ENCODE measurements at places on chromosomes 3 and 15.
A peak's percentile ranks its signal among the peaks of the same experiment; 100 is the strongest.

GRCh38 chr3:65448120-65448519 lies 590.6 kb downstream of the MAGI1 start:
- DNase-seq: no peak

DNA sequence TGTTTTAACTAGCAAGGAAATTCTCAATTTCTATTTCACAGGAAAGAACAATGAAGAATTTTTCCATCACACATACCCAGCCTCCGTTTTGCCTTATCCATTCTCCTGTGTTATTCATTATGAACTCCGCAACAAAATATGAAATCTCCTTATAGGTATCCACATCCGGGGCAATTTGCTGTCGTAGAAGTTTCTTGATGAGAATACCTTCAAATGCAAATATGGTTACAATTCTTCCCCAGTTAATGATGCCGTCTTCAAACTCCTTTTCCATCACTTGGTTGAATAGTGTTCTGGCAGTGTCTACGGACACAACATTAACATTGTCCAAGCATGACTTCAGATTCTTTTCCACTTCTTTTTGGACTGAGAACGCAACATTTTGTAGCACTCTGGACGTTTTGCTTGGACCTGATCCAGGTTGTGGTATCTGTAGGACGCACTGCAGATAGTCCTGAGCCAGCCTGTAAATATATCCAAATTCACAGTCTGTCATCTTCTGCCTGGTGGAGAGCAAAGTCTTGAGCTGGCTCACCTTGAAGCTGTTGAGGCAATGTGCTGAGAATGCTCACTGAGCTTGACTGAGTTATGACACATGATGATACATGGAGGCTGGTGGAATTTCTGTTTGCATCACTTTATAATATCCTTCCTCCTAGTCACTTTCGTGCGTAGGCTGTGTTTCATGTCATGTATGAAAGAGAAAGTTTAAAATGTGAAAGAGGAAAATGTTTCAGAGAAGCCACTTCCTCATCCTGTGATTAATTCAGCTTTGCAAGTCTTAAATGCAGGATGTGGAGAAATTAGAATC lies at the start of gene BCL2A1:
Gene BCL2A1 (minus strand): TSS at position 573 of the 811 bp plus-strand sequence. CDS start 77 bp downstream, at position 496.
- peak; percentile 72 for DNase-seq

GRCh38 chr3:159818997-159819500 lies 169.6 kb upstream of the IL12A start:
- no peak for DNase-seq

- no peak for DNase-seq
Observed at GRCh38 chr3:182855076-182855475, 61.8 kb downstream of the ATP11B start.

DNA sequence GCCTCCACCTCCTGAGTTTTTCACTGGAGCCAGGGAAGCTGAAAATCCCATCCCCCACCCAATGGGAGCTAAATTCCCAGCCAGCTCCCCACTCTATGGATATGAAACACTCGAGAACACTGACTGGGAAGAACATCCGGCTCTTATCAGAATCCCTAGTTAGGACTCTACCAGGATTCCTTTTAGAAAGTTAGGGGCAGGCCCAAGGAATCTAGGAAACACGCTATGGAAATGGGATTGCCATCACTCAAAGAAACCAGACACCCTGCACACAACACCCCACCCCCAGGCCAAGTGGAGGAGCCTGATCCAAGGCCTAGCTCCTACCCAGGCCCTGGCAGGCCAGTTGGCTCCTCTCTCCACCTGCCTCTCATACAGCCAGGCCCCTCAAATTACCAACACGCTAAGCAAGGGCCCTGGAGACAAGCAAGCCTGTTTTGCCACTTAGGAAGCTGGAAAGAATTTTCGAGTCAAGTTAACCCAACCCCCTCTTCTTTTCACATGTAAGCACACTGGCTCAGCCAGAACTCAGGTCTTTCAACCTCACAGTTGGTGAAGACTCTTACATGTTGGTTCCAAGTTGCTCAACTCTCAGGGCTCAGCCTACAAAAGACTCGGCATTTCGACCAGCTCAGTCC lies 75.5 kb downstream of the RBPMS2 start:
- DNase-seq: no peak

- DNase-seq: peak; percentile 22
Observed at GRCh38 chr15:39631357-39631756, 50.5 kb downstream of the THBS1 start.

DNA sequence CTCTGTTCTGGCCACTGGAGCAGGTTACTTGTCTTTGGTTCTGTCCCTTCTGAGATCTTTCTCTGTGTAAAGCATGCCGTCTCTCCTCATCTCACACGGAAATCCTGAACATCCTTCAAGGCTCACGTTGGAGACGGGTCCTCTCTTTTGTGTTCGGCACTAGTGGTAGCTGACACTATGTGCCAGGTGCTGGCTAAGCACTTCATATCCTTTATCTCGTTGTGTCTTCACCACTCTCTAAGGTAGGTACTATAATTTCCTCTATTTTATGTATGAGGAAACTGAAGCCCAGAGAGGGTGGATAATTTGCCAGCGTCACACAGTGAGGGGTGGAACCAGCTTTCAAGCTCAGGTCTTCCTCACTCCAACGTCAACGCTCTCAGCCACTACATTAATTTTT lies 1.2 kb downstream of the IFT122 start:
- no peak for DNase-seq

GRCh38 chr3:33577173-33577572 lies 137.0 kb upstream of the UBP1 start:
- DNase-seq: no peak

DNA sequence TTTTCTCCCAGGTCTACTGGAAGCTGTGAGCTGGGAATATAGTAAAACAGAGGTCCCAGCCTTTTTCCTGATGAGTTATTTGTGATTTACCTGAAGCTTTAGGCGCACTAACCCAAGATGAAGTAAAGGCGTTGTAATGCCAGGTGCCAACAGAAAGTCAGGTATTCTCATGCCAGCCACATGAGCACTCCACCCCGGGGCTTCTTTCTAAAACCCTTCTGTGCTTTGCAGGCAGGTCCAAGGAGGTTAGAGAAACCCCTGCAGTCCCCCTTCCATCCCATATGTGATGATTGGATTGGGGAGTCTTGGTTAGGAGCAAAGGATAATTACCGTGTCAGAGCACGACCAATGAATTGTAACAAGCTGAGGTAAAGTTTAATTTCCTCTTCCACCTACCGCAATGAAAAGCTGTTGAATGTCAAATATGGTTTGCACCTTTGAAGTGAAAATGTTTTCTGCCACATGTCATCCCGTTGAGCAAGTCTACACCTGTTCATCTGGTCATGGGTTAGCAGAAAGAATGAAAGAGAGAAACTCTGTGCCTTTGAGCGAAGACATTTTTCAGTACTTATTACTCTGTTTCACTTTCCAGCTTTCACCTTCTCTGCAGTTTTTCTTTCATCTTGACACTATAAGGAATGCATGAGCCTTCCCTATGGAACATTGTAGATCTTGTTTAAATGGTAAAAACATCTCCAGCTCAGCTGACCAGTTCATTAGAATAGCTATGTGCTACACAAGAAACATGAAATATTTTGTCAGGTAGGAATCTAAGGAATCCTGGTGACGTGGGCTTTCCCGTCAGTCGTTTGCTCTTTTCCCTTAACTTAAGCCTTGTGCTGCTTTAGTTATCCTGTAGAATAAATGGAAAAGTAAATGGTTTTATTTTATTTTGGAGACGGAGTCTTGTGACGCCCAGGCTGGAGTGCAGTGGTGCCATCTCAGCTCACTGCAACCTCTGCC lies 204.6 kb upstream of the IL12A start:
- DNase-seq: no peak

- no peak for DNase-seq
Observed at GRCh38 chr3:110184536-110184935, 847.2 kb upstream of the DPPA4 start.

DNA sequence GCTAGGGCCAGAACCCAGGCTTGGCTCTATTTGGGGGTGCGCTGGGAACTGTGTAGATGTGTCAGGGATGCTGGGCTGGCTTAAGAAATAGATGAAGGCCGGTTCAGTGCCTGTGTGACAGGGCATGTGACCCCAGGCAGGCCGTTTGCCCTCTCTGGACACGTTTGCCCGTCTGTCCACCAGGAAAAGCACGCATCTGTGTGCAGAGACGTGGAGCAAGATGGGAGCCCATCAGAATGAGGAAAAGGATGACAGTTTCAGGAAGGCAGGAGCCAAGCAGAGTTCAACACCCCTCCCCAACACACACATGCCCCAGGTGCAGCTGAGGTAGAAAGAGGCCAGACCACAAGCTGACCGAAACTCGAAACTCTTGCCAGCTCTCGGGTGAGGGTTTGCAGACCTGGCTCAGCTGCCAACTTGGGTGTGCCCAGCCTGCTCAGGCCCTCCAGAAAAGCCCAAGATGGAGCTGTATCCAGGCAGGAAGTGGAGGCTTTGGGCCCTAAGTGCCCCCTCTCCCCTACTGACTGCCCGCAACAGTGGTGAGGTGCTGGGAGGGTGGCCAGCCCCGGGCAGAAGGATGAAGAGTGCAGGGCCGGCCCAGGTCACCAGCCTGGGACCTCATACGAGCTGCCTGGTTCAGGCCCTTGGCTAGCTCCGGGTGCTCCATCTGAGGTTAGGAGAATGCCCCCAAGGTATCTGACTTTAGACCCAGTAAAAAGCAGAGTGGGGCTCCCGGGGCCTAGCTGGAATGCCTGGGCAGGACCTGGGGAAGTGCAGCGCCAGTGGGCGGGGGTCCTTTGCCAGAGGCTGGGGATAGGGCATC lies 10.2 kb upstream of the MESP1 start:
- DNase-seq: no peak

- no peak for DNase-seq
Observed at GRCh38 chr3:101204246-101204645, 116.1 kb downstream of the IMPG2 start.

GRCh38 chr15:101252836-101253235 lies 988 bp upstream of the CHSY1 start:
- no peak for DNase-seq

DNA sequence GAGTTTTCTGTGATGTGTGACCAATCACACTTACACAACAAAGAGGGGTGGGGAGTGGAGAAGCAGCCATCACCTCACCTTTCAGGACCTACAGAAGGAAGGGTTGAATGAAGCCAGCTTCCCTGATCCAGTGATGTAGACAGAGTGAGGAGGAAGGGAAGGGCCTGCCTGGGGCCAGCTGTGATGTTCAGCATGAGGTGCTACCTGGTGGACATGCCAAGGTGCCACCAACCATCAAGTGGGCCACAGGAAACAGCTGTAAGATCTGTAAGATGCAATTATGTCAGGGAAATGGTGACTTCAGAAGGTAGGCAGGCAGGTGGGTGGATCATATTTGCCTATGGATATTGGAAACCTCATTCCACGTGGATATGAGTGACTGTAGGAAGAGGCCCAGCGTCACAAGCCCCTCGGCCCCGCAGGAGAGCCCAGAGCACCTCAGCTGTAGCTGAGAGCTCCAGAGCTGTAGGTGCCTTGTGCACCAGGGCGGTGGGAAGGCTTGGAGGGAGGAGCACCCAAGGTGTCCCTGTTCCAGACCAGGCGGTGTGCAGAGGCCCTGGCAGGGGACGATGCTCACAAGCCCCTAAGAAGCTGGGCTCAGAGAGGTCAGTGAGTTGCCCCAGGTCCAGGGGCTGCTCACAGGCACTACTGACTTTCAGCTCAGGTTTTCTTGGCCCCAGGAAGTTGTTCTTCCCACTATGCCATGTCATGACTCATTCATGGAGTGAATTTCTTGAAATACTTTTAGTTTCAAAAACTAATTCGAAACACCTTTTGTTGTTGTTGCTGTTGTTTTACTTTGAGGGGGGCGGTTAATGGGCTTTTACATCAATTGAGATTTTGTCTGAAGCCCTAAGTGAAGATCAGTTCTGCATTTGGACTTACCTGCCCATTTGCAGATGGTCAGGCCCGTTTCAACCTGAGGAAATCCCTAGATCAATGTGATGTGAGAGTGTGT lies 94.2 kb upstream of the ALDH1A3 start:
- DNase-seq: no peak

GRCh38 chr3:99534951-99535704 lies 103.3 kb upstream of the COL8A1 start:
- DNase-seq: no peak

DNA sequence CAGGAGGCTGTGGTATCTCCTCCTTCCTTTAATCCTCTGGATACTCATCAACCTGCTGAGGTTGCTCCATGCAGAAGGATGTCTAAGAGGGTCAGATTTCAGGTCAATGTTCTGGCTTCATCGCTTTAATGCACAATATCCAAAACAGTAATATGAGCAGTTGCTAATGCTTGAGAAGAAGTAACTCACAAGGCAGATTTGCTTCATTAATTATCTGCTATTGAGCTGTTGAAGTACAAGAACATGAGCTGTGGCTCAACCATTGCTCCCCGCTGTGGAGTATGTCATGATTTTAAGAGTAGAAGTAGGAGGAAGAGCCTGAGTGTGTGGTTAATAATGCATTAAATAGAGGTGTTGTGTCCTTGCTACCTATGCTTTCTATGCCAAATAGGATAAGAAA lies 1412.9 kb upstream of the ALCAM start:
- DNase-seq: no peak

GRCh38 chr3:188320757-188321156 lies 166.8 kb downstream of the LPP start:
- DNase-seq: no peak

DNA sequence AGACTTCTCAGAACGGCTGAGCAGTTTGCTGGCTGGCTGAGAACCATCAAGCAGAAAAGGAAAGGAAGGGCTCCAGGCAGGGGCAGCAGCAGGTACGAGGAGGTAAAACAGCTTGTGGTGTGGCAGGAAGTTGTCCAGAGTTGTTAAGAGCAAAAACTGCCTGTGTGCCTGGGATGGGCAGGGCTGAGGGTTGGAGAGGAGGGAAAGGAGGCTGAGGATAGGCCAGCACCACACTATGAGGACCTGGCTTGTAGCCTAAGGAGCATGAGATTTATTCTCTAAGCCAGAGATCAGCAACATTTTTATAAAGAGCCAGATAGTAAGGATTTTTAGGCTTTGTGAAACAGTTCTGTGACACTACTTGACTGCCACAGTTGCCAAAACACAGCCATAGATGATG lies 8.0 kb downstream of the IGSF10 start:
- DNase-seq: no peak

GRCh38 chr15:100206643-100207042 lies 135.1 kb downstream of the ADAMTS17 start:
- no peak for DNase-seq

DNA sequence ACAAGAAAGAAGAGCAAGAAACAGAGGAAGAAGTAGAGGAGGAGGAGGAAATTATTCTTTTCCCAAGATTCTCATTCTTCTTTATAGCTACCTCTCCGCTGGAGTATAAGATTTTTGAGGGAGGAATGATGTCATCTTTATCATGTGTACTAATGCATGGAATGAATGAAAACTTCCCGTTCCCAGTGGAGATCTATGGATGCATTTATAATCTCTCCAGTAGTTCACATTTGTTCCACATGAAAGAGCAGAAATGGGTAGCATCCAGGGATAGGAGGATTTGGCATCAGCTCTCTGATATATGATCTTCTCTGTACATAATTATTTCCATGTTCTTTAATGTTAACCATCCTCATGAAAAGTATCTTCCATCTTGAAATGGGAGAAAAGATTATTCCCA lies 244.4 kb downstream of the ADAMTSL3 start:
- DNase-seq: no peak

GRCh38 chr3:70990723-70991122 lies 592.8 kb downstream of the FOXP1 start:
- DNase-seq: no peak

Data from activated naive CD8-positive, alpha-beta T cell treated with anti-CD3 and anti-CD28 coated beads for 36 hours (primary cell).